ENCODE measurements at places on chromosomes 16 and 17.

- DNase-seq = no peak
Measured at GRCh38 chr17:31431852-31432658, 40.6 kb downstream of the RAB11FIP4 start.

- no peak for DNase-seq
Measured at GRCh38 chr16:66414891-66415290, 12.2 kb upstream of the BEAN1 start.

DNA sequence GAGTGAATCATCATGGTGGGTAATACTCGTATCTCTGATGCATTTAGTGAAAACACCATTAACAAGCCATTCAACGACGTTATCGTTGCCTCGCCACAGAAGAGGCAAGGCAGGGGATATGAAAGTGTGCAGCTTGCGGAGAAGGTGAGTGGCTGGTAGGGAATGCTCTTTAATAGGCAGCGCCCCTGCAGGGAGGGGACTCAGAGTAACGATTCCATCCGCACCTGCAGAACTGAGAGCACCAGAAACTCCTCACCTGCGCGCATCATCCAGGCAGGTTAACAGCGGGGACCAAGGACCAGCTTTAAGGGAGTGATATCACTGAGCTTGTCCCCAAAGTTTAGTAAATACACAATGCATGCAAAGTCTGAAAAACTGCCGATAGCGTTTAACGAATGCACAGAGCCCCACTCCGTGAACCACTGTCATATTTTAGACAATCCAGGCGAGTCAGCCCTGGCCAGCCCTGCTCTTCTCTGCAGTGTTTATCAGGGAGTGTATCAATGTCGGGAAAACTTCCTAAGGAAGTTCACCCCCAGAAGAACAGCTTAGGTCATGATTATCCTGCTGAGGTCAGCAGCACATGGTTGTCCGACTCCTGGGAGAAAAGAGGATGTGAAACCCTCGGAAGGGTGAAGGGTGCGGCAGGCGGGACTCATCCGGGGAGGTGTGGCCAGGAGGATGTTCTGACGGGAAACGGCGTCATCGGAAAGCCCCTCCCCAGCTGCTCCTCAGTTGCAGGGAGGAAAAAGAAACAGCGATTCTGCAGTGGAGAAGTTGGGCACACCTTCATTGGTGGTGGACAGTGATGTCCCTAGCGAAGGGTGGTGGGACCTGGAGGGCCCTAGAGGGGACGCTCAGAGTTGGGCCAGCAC lies 68.5 kb upstream of the DNAH17 start:
- DNase-seq = peak; percentile 25

DNA sequence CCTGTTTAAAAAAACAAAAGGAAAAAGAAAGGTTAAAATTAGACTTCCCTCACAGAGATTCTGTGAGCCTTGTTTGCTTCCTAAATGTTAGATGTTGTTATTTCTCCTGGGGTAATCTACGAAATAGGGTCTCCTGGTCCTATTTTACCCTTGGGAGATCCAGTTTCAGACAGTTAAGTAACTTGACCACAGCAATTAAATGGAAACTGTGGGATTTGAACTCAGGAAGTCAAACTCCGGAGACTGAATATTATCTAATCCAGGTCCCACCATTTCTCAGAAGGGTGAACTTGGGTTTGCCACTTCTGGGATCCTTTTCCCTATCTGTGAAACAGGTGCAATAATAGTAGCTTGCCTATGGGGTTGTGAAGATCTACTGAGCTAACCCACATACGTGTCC lies 6.4 kb upstream of the TMC5 start:
- no peak for DNase-seq

- DNase-seq = no peak
Measured at GRCh38 chr17:1933875-1934715, 91.0 kb downstream of the RTN4RL1 start.

DNA sequence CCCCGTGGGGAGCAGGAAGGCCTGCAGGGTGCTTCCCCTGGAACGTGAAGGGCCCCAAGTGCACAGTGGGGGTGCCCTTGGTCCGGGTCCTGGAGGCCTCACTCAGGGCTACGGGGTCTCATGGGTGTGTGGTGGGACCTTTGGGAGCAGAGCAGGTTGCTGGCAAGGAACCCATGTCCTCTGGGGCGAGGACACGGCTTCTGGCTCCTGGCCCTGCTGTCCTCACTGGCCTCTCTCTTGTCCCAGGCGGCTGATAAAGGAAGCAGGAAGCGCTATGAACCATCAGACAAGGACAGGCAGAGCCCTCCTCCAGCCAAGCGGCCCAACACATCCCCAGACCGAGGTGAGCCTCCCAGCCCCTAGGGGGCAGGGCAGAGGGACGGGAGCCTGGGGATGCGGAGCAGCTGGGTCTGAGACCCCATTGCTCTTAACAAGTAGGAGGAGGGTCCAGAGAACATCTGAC lies 9.8 kb upstream of the IL17C start:
- no peak for DNase-seq

- peak; percentile 50 for DNase-seq
Measured at GRCh38 chr17:8785547-8786413, 13.4 kb downstream of the MFSD6L start.

- no peak for DNase-seq
Measured at GRCh38 chr17:70552230-70552981, 383.1 kb downstream of the KCNJ2 start.

Data from stimulated activated CD4-positive, alpha-beta T cell treated with anti-CD3 and anti-CD28 coated beads, TNF-alpha, amount 100 ng/mL, for 48 hours (primary cell).